ENCODE measurements at places on chromosomes 1 and 21.

DNA sequence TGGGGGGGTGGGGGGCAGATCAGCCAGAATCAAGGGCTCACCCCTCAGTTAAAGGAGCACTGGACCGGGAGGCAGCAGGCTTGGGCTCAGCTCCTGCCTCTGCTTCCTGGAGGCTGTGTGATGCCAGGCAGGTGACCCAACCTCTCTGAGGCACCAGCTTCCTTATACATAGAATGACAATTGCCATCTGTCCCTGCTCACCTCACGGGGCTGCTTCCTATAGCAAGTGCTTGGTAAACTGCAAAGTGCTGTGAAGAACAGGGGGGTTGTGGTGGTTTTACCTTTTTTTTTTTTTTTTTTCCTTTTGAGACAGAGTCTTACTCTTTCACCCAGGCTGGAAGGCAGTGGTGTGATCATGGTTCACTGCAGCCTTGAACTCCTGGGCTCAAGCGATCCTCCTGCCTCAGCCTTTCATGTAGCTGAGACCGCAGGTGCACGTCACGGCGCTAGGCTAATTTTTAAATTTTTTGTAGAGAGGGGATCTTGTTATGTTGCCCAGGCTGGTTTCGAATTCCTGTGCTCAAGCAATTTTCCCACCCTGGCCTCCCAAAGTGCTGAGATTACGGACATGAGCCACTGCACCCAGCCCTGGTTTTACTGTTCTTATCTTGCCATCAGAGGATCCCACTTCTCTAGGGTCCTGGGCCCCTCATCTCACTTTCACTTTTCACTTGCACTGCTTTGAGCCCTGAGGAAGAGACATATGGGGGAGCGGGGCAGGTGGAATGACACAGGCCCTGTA, 11.6 kb downstream of the KCNQ4 start:
- DNase-seq, result no peak

DNA sequence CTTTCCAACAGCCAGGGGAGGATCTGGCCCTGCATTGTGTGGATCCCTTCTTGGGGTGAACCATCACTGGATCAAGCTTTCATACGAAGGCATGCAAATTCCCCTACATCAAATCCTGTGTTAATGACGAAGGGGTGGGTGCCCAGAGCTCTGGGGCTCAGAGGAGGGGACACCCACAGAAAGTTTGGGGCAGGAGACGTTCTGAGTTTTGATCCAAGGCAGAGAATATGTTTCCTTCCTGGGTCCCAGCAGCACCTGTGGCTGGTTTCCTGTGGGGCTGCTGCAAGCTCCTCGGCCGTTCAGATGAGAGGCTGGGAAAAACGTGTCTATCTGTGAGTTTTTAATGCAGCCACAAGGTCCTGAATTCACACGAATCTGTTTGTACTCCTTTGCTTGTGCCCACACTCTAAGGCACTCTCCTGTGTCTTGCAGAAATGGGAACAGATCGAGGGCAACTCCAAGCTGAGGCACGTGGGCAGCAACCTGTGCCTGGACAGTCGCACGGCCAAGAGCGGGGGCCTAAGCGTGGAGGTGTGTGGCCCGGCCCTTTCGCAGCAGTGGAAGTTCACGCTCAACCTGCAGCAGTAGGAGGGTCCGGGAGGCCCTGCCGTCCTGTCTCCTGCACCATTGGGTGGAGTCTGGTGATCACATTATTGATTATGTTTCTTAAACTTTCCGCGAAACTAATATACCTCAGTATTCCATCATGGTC, 147.1 kb downstream of the PGBD5 start:
- DNase-seq, result no peak

GRCh38 chr1:115141145-115141454, 51.8 kb upstream of the TSPAN2 start:
- no peak for DNase-seq

- DNase-seq, result peak; percentile 48
These were observed 7.7 kb downstream of the ENSA start for GRCh38 chr1:150621497-150622302.

- DNase-seq, result peak; percentile 85
These were observed 21.0 kb downstream of the RCC1 start for GRCh38 chr1:28526886-28527285.

DNA sequence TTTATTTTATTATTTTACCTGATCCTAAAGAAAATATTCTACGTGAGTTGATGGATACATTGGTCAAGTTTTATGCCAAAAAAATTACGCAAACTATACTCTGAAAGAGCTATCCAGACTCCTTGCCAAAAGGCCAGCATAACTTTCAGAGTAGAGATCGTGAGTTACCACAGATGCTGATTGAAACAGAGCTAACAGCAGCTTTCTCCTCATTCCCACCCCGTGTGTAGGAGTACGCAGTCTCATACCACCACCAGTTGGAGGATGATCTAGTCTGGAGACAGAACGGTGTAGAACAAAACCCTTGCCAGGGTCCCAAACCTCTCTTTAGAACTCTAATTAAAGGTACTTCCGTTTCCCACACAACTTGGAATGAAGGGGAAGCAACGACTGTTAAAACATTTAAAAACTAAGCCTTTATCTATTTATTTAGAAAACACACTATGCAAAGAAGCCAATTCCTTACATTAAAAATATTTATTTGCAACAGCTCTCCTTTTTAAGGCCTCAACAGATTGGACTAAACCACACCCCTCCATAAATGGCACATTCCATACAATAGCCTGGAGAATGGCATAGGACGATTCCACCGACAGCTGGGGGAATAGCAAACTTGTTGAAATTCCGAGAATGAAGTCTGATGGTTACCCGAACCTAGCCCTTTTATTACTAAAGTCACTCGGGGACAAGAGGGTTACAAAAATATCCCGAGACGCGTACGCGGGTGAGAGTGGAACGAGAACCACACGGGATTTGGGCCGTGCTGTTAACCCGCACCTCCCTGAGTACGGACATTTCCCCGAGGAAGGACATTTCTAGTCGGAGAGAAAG, 1.4 kb downstream of the NUCKS1 start:
- peak; percentile 59 for DNase-seq

- no peak for DNase-seq
These were observed 17.0 kb downstream of the HIPK1 start for GRCh38 chr1:113946112-113946511.

DNA sequence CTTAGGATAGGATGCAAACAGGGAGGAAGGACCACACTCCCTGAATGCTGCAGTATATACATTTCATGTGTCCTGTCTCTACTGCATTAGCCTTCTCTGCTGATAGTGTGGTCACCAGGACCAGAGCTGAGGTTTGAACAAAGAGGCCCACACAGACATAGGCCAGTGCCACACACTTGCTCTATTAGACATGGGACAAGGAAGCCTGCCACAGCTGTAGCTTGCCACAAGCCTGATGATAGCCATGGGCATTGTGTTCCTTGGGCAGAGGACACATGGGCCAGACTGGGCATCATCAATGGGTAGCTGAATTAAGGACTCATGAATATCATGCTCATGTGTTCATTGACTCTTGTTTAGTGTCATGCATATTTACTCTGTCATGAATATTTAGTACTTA, 10.4 kb downstream of the CAMSAP2 start:
- no peak for DNase-seq

GRCh38 chr21:45894450-45894825, 87.1 kb upstream of the COL6A1 start:
- DNase-seq, result peak; percentile 60

DNA sequence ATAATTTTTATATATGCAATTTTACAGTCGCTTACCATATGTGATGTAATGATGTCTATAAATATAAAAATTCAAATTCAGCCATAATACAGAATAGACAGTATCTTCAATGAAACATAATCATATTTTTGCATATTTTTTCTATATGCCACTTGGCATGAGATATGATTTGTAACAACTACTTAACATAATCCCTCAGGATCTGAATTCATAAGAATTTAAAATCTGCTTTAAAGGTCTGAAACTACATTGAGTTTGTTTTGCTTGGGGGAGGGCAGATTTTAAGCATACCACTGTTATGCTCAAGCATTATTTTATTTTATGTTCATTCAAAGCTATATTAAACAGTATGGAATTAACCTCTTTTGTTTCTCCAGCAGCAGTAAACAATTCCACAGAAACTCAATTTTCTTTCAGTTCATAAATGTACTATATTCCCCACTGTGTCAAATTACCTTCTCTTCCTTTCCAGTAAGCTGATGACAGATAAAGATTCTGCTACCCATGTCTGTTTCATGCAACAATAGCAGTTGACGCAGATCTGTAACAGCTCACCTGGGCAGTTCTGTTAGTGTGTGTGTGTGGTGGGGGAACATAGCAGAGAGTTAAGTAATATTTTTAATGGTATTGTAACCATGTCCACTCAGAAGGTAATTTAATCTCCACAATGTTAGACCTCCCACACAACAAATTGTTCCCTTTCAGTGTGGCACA, 224.8 kb downstream of the NTNG1 start:
- DNase-seq, result no peak

GRCh38 chr1:209411491-209411929, 172.0 kb upstream of the CAMK1G start:
- peak; percentile 54 for DNase-seq

Data from EL (cell line).